ENCODE measurements at places on chromosomes 11 and 22. TPM values are rescaled to one million over a fixed set of nuclear protein-coding genes. Genes with fewer than 3 reads are reported as not detected.

The ALG12 gene
- 30.0 TPM for total RNA-seq

The PES1 gene
- total RNA-seq: 40.6 TPM

The TRIM48 gene
- total RNA-seq: not detected

The TMEM184B gene
- 108 TPM for total RNA-seq

The FXYD2 gene
- total RNA-seq: 3.0 TPM

The POLDIP3 gene
- 34.7 TPM for total RNA-seq

The OR52A5 gene
- total RNA-seq: not detected

The SAA2 gene
- 36.5 TPM for total RNA-seq

The NAV2 gene
- total RNA-seq: 46.1 TPM

The HEPACAM gene
- total RNA-seq: 0.81 TPM

The TMEM41B gene
- total RNA-seq: 17.2 TPM

The INSC gene
- 1.9 TPM for total RNA-seq

The OR51I1 gene
- total RNA-seq: not detected

Data from gastroesophageal sphincter (tissue), 4 donors.